ENCODE measurements at places on chromosomes 2 and 18.

DNA sequence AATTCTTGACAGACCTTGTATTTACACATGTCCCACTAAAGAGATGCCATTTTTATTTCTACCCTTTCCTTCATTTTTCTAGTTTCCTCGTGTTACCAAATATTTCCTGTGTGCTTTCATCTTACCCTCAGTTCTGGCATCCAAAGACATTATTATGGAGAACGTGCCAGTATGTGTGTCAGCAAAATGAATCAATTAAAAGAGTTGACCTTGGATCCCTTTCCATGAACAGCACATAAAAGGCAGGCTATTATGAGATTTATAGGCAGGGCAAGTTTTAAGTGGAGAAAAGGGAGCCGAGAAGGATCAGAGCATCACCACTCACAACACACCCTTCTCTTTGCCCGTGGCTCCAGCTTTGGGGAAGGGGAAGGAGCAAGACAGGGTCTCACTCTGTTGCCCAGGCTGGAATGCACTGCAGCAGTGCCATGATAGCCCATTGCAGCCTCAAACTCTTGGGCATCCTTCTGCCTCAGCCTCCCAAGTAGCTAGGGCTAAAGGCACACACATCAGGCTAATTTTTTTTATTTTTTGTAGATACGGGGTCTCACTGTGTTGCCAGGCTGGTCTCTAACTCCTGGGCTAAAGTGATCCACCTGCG, 149.9 kb downstream of the GFPT1 start:
- no peak for DNase-seq

- DNase-seq: no peak
Measured at GRCh38 chr2:238728330-238729260, 119.3 kb upstream of the TWIST2 start.

- no peak for DNase-seq
Measured at GRCh38 chr18:42039396-42039795, 84.4 kb downstream of the PIK3C3 start.

DNA sequence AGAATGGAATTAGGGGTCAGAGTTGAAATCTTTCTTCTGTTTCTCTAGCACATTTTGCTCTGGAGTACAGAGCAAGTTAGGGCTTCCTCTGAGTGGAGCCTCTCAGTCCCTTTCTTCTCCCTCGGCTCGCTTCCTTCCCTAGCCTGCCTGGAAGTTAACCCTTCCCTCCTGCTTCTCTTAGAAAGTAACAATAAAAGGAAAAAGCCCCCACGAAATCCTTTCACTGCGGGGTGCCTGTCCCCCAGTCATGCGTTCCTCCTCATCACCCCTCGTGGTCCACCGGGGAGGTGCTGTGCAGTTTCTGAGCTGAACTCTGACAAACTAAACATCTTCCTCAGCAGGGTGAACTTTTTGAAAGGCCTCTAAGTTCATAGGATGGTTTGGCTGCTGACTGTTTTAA, 2.0 kb downstream of the IGFBP2 start:
- DNase-seq: no peak

- DNase-seq: no peak
Measured at GRCh38 chr2:120992791-120993555, 257.3 kb downstream of the GLI2 start.

DNA sequence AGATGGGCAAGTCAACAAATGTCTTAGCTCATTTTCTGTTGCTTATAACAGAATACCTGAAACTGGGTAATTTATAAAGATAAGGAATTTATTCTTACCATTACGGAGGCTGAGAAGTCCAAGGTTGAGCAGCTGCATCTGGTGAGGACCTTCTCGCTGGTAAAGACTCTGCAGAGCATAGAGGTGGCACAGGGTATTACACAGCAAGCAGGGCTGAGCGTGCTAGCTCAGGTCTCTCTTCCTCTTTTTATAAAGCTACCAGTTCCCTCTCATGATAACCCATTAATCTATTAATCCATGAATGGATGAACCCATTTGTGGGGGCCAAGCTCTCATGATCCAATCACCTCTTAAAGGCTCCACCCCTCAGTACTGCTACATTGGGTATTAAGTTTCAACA, 109.1 kb downstream of the CDK15 start:
- no peak for DNase-seq

DNA sequence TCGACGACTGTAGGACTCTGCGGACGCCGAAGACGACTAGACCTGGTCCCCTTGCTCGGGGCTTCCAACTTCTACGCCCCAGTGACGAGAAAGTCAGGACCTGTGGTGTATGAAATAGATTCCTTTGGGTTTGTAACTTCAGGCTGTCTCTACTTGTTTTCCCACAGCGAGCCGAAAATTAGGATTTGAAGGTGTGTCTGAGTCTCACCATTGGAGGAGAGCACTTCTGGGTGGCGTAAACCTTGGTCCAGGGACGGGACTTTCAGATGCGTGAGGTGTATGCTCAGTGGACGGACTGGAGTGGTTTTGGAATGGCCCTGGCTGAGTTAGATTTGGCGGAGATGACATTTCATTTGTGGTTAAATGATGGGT, 1.3 kb downstream of the BIRC6 start:
- no peak for DNase-seq

DNA sequence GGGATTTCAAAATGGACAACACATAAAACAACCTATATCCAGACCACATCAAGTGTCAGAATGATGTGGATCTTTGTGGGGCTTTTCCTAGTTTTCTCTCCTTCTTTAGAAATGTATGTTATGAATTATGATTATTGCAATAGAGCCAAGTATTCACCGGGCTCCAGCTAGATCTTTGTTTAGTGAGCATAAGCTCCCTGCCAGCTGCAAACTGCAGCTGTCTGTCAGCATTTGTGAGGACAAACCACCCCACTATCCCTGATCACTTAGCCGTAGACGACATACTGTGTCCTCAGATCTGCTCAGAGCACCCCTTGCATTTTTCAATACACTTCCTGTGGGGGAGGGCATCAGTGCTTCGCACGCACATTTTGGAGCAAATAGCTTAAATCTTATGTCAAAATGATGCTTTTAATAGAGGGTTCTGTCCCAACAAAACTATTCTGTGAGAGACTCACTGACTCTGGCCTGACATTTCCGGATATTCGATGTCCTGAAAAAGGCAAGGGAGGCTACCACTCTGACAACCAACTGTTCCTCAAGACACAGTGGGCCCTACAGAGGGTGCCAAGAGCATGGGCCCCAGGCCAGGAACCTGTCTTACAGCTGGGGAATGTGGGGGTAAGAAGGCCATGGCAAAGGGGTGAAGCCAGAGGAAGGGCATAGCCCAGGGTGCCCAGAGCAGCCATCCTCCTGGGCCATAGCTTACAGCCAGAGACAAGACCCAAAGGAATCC, 346.0 kb downstream of the ARHGAP15 start:
- DNase-seq: no peak

DNA sequence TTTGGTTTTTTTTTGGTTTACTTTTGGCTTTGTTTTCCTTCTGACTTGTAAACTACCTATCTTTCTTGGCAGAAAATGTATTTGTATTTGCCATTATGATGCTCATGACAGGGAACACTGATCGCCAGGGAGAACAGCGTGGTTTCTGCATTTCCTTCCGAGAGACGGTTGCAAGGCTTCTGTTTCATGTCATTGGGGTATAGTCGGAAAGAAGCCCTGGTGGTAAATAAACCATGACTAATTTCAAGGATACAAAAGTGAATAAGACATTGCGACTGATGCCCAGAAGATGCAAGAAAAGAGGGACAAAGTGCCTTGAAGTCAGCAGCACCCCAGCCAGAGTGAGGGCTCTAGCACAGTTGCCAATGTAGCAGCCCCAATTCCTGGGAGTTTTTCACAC, 4.2 kb upstream of the CAPN14 start:
- no peak for DNase-seq

DNA sequence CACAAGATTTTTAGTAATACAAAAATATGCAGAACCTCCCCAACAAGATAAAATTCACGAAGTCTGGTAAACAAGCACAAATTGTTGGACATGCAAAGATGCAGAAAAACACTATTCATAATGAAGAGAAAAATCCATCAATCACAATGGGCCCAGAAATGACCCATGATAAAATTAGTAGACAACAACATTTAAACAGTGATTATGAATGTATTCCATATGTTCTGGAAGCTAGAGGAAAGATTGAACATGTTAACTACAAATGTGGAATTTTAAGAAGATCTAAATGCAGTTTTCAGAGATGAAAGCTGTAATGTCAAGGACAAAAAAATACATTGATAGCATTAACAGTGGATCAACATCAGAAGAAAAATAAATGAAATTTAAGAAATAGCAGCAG, 243.3 kb upstream of the LINC00305 start:
- DNase-seq: no peak

- no peak for DNase-seq
Measured at GRCh38 chr18:55097456-55098170, 138.4 kb upstream of the CCDC68 start.

DNA sequence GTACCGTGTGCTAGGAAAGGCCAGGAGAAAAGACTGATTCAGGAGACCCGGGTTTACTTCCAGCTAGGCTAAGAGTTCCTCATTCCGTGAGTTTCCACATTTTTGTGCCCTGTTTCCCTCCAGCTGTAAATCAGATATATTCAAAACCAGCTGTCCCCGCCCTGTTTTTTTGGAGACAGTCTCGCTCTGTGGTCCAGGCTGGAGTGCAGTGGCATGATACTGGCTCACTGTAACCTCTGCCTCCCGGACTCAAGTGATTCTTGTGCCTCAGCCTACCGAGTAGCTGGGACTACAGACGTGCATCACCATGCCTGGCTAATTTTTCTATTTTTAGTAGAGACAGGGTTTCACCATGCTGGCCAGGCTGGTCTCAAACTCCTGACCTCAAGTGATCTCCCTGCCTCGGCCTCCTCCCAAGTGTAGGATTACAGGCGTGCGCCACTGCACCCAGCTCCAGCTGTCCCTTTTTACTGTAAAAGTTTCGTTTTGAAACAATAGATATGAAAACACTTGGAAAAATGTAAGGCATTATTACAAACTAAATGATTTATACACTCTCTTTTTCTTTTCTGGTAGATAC, 112.8 kb upstream of the SEC11C start:
- DNase-seq: no peak

- DNase-seq: no peak
Measured at GRCh38 chr2:191854382-191855372, 7.8 kb upstream of the CAVIN2 start.

- no peak for DNase-seq
Measured at GRCh38 chr2:23238011-23238657, 146.8 kb upstream of the KLHL29 start.

DNA sequence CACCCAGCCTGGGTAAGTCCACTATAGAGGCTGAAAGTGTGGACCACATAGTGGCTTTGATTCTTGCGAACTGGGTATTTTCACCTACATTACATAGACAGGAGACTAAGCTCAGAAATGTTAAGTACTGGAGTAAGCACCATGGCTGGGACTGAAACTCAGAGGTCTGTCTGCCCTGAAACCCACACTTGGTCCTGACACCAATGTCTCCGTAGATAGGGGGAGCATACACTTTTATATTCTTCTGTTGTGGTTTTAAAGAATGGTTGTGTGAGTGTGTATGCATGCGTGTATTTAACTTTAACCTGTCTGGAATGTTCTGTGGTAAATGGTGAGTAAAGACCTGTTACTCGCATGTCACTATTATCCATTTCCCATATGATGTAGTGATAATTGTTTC, 10.3 kb upstream of the NPPC start:
- DNase-seq: no peak

DNA sequence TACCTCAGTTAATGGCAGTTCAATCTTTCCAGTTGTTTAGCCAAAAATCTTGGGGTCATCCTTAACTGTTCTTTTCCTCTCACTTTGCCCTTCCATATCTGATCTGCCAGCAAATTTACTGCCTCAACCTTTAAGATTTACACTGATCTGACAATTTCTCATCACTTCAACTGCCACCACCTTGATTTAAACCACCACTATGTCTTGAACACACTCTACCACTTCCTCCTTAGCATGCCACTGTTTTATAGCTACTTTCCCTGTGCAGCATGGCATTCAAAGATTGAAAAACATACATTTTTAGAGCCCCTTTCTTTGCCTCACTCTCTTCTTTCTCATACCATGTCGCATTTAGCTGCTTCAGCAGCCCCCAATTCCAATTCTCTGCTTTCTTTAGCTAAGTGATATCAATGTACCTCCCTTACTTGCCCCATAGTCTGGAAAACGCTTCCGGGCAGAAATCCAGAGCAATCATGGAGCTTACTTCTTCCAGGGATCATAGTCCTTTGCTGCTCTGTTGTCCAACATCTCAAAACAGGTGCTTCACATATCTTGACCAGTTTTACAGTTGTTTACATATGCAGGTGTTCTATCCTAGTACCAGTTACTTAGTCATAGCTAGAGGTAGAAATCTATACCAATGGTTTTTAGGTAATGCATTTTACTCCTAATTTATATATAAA, 10.9 kb downstream of the PGAP1 start:
- DNase-seq: no peak

DNA sequence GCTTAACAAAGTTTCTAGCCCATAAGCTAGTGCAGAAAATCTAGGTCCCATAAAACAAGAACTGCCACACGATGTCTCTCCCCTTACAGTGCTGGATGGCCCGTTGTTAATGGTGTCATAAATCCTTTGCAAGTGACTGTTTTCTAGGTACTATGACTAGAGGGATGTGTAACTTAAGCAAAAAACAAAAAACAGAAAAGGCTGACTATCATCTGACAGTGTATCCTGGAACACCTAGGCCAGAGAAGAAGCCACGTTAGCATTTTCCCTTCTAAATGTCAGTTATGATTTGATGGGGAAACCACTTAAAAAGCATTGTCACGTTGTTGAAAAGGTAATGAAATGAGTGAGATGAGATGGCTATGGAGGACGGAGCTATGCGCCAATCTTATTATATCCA, 2.4 kb downstream of the CASP8 start:
- no peak for DNase-seq

GRCh38 chr2:121721926-121722325, 14.7 kb downstream of the NIFK start:
- DNase-seq: no peak

- no peak for DNase-seq
Measured at GRCh38 chr2:79740879-79741443, 228.1 kb downstream of the CTNNA2 start.

- no peak for DNase-seq
Measured at GRCh38 chr2:173672573-173673340, 292.4 kb downstream of the SP3 start.

DNA sequence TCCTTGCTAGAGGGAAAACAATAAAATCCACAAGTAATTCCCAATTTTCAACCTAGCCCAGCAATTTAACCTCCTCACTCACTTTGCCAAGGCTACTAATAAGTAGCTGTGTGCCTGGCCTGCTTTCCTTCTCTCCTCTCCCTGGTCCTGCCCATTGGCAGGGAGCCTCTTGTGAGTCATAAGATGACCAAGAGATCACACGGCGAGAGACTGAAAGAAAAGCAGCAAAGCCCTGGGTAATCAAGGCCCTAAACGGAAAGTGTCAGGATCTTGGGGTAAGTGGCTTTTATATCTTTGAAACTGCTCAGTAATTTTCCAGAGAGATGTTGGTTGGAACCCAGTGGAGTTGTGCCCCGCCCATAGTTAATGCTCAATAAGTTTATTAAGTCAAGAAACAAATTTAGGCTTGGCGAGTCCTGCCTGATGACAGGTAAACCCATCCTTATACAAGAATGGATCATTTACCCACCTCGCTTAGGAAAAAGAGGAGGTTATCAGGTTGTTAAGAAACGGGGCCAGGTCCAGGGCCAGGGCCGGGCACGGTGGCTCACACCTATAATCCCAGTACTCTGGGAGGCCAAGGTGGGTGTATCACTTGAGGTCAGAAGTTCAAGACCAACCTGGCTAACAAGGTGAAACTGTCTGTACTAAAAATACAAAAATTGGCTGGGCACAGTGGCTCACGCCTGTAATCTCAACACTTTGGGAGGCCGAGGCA, 10.0 kb upstream of the ADAM17 start:
- DNase-seq: no peak

GRCh38 chr18:48361801-48362200, 47.4 kb downstream of the ZBTB7C start:
- no peak for DNase-seq

GRCh38 chr2:85772019-85772745, 18.4 kb downstream of the ATOH8 start:
- DNase-seq: no peak
